Activated CD4-positive, alpha-beta T cell treated with anti-CD3 and anti-CD28 coated beads, Interleukin-2, amount 50 U/mL, for 24 hours (primary cell): ENCODE measurements at places on chromosomes 11 and 22.

GRCh38 chr11:45500451-45500850, 165.0 kb downstream of the CHST1 start:
- DNase-seq = no peak

GRCh38 chr11:71987521-71987920, 11.2 kb upstream of the IL18BP start:
- no peak for DNase-seq

DNA sequence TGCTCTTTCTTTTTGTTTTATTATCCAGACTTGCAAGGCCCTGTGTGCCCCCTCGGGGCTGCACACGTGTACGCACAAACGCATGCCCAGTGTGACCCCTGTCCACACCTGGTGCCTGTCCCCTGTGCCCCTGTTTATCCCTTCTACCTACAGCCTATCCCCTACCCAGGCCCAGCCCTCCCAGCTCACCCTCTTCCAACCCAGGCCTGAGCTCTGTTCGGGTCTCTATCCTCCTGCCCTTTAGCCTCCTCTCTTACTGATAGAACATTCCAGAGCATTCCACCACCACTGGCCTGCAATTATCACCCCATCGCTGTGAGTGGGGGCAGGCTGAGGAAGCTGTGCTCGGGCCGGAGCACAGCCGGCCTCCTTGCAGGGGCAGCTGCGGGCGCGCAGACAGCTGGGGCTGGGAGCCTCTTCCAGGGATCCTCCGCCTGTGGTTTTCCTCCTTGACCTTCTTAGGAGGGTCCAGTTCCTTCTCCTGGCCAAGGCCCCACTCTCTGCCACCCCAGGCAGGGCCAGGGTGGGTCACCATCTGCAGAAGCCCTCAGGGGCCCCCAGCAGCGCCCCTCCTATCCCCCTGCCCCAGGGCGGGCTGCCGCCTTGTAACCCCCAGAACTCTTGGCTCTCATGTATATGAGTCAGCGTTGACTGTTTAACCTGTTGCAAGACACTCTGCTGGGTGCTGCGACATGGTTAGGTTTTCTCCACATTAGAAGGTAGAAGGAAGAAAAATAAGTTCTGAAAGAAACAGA, 41.8 kb upstream of the KCNQ1OT1 start:
- DNase-seq = no peak

DNA sequence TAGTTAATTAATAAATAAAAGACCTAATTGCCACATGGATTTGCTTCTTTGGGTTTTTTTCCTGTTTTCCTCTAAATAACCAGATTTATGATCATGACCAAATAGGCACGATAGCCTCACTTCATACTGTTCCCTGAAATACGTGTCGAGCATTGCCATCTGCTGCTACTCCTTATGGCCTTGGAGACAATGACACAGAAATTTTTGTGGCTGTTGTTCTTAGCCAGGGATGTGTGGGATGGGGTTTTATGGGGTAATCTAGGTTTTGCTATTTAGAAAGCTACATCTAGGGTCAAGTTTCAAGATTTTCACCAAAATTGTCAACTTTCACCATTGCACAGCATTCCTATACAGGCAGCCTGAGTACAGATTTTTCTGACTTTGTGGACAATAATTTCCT, 145.2 kb downstream of the DBX1 start:
- DNase-seq = no peak

- no peak for DNase-seq
Measured at GRCh38 chr11:73367482-73368024, 8.6 kb upstream of the RELT start.

DNA sequence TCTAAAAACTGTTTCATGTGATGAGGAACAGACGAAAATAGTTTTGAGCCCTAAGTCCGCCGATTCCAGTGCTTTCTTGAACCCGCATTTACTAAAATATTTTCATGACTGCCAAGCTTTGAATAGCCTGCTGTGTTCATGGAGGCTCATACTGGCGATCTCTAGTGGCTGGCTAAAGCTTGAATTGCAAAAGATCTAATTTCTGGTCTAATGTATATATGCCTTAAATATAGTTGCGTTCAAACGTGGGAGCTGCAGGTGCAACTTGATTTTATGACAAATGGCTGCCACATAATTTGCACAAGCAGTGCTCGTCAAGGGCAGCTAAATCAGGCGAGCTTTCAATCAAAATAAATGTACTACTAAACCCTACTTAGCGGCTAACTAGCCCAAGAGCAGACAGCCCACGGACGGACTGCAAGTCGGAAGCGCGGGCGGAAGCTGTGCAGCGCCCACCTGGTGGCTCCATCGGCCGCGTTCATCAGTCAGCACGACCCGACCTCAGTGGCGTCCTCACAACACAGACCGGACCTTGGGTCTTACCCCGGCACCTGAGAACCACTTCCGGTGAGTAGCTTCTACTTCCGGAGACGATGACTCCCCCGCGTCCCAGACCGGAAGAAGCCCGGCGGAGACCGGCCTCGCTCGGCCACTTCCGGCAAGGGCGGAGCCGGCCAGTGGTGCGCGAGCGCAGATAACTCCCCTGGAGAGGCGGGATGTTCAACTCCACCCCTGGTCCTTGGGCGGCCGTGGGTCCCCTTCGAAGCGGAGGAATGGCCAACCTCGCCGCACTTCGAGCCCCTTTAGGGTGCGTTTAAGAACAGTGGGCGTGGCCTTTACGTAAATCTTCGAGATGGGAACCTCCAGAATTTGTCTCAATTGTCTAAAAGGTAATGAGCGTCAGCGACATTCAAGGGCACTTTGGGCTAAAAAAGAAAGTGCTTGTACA, 6.1 kb downstream of the RPL27A start:
- peak; percentile 86 for DNase-seq

GRCh38 chr11:15101072-15101709, 13.5 kb upstream of the INSC start:
- DNase-seq = peak; percentile 28

DNA sequence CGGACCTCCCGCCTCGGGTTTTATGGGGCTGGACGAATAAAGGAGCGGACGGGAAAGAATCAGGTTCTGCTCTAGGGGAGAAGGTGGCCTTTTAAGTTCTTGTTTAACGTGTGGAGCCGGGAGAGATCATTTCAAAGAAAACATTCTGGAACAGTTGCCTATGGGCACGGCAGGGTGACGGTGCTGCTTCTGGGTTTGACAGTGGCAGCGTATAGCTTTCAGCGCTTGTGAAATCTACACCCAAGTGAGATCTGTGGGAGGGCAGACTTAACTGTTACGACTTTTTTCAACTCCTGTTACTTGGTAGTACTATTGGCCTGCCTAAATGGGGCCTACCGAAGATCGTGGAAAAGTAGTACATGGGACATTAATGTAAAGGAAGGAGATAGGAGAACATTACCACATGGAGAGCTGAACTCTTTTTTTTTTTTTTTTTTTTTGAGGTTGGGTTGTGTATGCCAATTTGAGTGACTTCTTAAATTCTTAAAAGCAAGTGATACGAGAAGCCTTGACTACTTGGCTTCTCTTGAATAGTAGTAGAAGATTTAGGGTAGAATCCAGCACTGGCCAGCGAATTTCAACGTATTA, 743 bp downstream of the USP47 start:
- peak; percentile 67 for DNase-seq

DNA sequence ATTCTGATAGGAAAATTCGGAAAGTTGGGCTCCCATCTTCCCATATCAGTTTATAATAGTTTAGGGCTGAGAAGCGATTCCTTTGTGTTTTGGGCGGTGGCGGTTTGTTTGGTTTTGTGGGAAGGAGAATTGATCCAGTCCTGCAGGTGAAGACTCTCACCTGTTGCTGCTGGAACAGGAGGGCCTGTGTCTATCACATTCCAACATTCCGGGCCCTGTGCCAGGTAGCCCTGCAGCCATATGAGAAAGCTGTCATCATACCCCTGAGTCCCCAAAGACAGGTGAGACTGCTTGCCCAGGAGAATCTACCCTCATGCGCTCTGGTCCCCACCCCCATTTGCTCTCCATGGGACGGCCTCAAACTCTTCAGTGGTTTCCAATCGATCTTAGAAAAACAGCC, 62.1 kb downstream of the TRAF6 start:
- no peak for DNase-seq

- DNase-seq = no peak
Measured at GRCh38 chr11:10410106-10410843, 44.8 kb upstream of the AMPD3 start.

- DNase-seq = no peak
Measured at GRCh38 chr22:46846150-46846831, 83.8 kb downstream of the TBC1D22A start.

DNA sequence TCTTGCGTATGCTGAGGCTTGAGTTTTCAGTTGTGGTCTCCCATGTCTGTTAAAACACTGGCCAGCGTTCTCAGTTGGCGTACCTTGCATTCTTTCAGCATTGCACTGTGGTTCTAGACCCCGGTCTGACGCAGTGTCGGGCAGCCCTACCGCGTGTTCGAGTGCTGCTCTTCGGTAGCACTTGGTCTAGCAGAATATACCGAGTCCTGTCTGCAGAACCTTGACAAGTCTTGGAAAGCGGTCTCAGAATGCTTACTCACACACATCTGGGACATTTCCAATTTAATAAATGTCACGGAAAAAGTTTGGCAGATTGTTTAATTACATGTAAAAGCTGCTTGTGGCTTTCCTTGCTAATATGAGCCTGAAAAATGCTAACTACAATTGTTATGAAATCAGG, 32.6 kb downstream of the PPFIA1 start:
- no peak for DNase-seq

DNA sequence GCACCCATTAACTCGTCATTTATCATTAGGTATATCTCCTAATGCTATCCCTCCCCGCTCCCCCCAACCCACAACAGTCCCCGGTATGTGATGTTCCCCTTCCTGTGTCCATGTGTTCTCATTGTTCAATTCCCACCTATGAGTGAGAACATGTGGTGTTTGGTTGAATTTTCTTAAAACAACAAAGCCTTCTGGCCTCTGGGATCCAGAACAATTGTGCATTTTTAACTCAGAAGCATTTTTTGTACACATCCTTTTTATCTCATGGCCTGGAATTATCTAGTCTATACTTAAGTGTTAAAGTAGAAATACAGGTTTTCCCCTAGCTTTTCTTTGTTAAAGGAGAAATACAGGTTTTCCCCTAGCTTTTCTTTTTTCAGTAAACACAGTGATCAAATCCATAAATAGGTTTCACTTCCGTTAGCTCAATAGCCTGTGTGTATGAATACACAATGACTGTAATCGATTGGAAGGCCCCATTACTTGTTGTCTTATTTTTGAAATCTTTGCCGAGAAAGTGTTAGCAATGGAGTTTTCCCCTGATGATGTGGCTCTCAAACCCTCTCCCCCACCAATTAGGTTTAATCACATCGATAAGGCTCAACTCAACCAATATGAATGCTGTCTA, 125.6 kb upstream of the PITPNB start:
- DNase-seq = no peak

GRCh38 chr11:1082728-1083620, 8.3 kb downstream of the MUC2 start:
- DNase-seq = no peak

DNA sequence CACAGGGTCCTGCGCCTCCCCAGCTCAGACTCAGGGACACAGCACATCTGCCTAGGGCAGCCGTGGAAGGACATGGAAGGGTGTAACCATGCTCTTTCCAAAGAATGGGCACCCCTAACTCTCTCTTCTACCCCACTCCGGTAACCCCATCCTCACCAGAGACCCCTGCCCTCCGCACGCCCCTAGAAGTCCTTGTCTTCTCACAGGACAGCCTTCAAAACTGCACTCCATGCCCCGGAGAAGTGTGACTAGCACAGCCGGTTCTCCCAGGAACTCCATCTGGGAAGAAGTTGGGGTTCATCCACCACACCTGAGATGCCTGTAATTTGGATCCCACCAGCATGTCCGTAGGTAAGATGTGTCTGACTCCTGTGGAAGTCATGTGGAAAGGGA, 25.0 kb downstream of the P2RY2 start:
- DNase-seq = no peak

- DNase-seq = no peak
Measured at GRCh38 chr11:120219232-120219937, 8.6 kb downstream of the OAF start.

GRCh38 chr11:100855466-100856067, 168.5 kb downstream of the ARHGAP42 start:
- no peak for DNase-seq

- no peak for DNase-seq
Measured at GRCh38 chr22:39933741-39934140, 26.5 kb upstream of the TMA7B start.

DNA sequence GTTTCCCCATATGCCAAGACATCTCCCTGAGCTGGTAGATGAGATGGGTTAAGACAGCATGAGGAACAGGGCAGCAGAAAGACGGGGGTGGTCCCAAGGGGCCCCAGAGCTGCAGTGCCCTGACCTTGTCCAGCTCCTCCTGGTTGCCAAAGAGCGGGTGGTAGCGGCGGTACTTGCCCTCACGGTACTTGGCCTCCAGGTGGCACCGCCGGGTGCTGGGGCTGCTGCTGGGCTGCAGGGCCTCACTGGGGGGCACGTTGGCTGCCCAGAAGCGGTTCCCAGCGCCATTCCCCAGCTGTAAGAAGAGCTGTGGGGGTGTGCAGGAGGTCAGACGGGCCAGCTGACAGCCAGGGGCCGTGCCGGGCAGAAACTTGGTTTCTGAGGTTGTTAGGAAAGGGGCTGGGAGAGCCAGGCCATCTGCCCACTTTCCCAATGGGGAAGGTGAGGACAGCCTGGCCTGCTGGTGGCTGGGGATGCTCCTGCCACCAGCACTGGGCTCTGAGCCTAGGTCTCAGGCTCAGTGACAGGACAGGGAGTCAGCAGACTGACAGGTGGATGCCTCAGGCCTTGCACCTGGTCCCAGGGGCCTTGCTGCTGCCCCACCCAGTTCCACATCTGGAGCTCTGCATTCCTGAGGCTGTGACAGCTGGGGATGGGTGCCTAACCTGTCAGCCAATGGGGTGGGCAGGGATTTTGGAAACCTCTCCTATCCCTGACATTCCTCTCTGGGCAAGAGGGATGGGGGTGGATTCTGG, 30.0 kb upstream of the PDE2A start:
- DNase-seq = no peak

DNA sequence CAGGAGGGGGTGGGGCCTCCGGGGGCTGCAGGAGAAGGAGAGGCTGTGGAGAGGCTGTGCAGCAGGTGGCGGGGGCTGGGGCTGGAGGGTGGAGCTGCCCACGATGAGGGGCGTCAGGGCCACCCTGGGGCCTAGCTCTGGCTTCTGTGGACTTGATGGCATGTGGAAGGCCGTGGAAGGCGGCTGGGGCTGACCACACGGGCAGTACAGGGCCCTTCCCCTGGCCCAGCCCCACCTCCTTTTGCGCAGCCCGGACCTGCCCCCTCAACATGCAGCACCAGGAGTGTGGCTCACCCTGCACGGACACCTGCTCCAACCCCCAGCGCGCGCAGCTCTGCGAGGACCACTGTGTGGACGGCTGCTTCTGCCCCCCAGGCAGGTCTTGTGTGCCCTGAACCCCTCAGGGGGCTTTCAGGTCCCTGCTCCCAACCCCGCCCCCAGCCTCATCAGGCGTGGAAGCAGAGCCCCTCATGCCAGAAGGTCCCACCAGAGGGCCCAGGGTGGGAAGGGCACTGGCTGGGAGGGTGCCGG, 6.1 kb downstream of the MUC5B start:
- no peak for DNase-seq

DNA sequence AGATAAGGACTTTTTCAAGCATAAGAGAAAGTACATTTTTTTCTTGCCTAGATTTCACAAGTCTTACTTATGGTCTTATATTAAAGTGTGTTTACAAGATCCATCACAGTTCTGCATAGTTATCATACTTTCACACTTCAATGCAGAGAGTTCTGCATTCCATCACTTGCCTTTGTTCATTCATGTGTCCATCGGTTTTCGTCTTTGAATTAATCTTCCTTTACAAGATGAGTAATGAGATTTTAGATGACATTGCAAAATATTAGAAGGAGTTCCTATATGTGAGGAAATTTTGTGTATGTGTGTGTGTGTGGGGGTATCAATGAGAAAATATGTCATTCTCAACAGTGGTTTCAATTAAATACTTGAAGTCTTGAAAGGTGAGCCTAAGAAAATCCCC, 98.1 kb upstream of the GUCY1A2 start:
- no peak for DNase-seq

- DNase-seq = no peak
Measured at GRCh38 chr11:64659417-64660144, 63.4 kb downstream of the NRXN2 start.
